ENCODE measurements at places on chromosomes 6 and 20.
A peak's percentile ranks its signal among the peaks of the same experiment; 100 is the strongest.

DNA sequence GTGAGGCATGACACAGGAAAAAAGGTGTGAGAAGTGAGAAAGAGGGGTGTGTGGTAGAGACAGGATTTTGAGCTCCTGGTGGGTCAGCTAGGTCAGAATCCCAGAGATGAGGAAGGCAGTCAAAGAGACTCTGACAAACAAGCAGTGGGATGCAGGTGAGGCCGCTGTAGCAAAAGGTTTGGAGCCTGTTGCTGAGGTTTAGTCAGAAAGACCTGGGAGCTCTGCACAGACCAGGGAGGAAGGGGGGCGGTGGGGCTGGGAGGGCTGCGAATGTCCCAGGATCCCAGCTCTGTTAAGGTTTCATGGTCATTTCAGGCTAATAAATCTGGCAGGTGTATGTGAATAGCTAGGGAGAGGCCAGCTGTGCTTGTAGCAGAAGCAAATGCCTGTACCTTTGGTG, 373.9 kb upstream of the SYNCRIP start:
- no peak for DNase-seq

DNA sequence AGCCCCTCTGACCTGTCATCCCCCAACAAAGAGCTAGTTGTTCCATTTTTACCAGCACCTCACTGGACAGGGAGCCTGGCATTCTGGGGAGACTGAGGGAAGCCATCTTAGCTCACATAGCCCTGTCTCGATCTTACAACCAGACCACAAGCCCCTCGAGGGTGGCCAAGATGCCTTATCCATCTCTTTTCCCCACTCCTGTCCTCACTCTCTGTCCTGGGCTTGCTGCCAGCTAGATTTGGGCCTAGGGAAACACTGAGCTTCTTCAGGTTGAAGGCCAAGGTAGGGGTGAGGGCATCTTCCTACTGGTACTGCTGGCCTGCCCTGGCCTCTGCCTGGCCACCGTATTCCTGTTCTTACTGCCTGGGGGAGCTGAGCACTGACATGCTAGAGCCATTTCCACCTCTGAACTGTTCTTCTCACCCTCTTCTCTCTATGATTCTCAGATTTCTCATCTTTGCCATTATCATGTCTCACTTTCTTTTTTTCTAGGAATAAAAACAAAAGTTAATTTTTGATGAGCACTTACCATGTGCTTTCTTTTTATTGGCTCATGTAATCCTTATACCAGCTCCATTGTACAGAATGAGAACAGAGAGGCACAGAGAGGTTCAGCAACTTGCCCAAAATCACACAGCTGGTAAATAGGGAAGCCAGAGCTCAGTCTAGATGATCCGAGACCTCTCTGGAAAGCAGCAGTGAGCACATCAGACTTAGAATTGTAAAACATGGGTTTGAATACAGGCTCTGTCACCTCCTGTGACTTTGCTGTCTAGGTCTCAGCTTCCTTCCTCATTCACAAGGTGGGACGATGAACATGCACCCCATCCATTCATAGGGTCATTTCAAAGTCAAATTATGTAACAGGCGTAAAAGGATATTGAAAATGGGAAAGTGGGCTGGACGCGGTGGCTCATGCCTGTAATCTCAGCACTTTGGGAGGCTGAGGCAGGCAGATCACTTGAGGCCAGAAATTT, 28.7 kb downstream of the FGD2 start:
- no peak for DNase-seq

- no peak for DNase-seq
Observed at GRCh38 chr6:33975661-33976436, 170.0 kb downstream of the GRM4 start.

DNA sequence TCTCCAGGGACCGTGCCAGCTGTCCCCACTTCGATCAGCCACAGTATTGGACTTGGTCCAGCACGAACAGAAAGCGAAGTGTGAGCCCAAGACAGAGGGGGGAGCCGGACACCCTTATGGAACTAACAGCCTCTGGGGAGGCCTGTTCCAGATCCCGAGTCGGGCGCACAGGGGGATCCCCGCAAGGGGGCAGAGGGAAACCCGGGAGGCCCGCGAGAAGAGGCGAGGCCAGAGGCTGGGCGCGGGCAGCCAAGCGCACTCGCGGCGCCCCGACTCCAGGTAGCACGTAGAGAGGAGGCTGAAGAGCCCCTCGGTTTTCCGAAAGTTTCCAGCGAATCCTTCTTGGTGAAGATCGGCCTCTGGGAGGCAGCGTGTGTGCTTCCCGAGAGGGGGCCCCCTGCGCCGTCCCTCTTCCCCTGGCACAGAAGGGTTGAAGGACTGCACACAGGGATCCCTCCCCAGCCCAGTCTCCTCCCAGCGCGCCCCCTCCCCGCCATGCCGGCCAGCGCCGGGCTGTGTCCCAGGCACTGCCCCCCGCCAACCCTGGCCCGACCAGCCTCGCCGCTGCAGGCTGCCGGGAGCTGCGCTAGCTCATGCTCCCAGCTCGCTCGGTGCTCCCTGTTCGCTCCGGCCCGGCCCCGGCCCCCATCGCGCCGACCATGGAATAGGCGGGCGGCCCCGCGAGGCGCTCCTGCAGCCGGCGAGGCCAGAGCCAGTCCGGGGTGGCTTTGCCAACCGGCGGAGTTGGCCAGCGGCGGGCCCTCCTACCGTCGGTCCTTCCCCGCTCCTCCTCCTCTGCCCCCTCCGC, 577 bp upstream of the SLC24A3 start:
- peak; percentile 46 for DNase-seq

DNA sequence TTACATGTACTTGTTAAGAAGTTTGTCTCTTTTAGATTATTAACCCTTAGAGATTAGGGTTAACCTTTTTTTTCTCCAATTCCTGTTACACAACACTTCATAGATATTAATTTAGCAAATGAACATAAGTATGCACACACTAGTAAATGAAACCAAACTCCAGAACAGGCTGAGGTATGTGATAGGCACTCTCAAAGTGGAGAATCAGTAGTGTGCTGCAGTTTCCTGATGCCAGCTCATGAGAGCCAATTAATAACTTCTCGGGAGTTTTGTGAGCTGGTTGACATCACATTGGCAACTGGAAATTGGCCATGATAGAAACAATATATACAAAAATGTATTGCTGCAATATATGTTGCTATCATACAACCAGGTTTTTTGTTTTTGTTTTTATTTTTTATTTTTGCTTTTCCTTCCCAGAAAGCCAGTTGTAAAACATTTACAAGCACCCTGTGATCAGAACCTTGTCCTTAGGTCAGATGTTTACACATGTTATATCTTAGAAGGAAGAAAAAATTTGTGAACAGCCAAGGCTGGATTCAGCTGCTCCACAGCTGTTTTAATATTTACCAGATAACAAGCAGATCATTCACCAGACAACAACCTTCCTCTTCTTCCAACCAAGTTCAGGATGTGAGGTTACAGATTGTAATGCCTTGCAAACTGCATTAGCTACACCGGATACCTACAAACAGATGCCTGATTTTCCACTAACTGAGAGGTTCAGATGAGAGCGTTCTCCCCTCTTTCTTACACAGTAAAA, 42.4 kb upstream of the ECHDC1 start:
- no peak for DNase-seq

- no peak for DNase-seq
Observed at GRCh38 chr6:92043777-92044176, 1375.6 kb downstream of the EPHA7 start.

- DNase-seq: no peak
Observed at GRCh38 chr6:39037082-39037508, 11.5 kb upstream of the GLP1R start.

Data from hepatocyte (in vitro differentiated cells).